NCI-H524 treated with DMSO at 0.1 percent for 48 hours (cell line): ENCODE measurements at places on chromosomes 5 and 9.

DNA sequence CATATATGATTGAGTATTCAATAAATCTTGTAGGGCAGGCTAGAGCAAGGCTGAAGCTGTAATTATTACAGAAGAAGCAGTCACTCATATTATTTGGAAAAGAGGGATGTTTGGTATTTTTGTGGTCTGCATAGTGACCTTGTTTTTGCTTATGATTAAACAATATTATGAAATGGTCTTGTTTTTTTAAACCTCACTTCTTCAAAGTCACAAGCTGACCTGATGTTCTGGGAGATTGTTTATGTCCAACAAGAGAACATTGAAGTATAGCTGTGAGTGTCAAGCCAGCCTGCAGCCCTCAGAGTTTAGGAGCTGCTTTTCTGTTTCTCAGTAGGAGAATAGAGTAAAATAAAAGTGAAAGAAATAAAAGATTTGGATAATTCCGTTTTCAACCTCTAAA is 342.2 kb downstream of the LRRC70 start:
- no peak for DNase-seq

DNA sequence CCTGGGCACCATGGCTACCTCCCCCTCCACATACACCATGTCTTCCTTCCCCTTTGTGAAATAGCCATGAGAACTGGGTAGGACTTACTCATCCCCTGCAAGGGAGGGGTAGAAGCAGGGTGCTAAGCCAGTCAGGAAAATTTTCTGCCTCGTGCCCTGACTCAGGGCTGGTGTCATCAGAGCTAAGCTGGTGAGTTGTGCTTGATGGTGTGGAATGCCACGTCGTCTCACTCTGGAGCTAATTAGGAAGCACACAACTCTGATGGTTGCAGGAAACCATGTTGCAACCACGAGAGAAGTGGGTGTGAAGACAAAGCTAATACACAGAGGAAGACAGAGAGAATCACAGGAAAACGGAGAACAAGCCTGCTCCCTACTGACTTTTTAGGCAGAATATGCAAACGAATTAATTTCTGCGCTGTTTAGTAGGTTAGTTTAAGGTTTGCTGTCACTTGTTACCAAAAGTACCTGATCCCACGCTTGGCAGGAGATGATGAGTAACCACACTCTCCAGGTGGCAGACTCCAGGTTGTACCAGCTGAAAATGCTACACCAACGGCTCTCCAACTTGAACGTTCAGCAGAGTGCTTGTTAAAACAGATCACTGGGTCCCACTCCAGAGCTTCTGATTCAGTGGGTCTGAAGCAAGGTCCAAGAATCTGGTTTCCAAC is 54.5 kb downstream of the STK10 start:
- DNase-seq: no peak

- DNase-seq: no peak
Observed at GRCh38 chr9:14401911-14402310, 88.0 kb upstream of the NFIB start.

DNA sequence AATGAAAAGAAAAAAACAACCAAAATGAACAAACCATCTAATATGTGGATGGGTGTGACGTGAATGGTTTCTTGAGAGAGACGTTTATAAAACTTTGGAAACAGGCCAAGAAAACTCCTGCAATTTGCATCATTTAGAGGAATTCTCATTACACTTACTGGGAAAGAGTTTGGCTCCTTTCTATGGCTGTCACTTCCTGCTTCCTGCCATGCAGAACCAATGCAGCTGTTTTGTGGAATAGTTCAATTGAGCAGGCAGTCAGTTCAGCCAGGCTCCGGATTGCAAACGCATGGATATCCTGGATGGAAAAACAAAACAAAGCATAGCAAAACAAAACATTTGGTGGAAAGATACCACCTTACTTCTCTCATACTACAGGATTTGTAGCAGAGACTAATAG is 36.6 kb downstream of the FAM114A2 start:
- DNase-seq: no peak

GRCh38 chr5:150778088-150778516 is 455 bp upstream of the SMIM3 start:
- no peak for DNase-seq

- DNase-seq: no peak
Observed at GRCh38 chr5:151123897-151124751, 33.5 kb downstream of the ANXA6 start.
